Keratinocyte (primary cell): ENCODE measurements at places on chromosomes 16 and 17.

DNA sequence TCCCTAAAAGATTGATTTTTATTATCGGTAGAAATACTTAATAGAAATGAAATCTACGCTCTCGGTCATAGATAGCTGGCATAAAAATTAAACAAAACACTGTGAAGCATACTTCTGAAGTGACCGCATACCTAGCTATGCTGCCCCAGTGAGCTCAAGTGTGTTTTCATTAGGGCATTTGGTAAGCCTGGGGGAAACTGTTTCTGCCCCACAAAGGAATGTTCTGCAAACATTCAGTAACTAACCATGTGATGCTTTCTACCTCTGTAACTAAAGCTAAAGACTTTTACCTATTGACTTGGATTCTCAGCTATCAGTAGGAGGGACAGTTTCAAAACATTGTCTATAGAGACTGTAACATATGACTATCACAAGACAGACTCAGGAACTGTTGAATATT, 93.5 kb upstream of the HSBP1 start:
- DNase-seq: no peak

- DNase-seq: no peak
Measured at GRCh38 chr16:89826531-89827382, 1.5 kb upstream of the SPIRE2 start.

- DNase-seq: no peak
Measured at GRCh38 chr17:77404812-77405581, 264.2 kb downstream of the SEC14L1 start.

GRCh38 chr16:14232106-14232864, 161.2 kb downstream of the MRTFB start:
- DNase-seq: no peak

- DNase-seq: no peak
Measured at GRCh38 chr17:70906808-70907207, 737.5 kb downstream of the KCNJ2 start.

- no peak for DNase-seq
Measured at GRCh38 chr17:10420811-10421210, 939 bp downstream of the MYH8 start.

DNA sequence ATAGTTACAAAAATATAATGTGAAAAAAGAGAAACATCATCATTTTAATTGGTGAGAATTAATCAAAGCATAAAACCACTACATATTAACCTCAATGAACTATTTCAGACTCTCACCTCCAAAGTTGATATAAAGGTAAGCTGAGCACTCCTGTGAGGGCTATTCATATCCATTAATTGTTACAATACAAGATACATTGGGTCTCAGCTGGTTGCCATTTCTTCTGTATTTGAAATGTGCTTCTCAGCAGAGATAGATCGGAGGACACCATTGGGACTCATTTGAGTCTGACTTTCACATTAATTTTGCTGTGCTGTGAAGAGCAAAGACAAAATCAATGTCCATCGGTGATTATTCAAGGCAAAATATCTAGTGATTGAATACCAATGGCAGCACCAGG, 459.5 kb upstream of the GOT2 start:
- DNase-seq: no peak

DNA sequence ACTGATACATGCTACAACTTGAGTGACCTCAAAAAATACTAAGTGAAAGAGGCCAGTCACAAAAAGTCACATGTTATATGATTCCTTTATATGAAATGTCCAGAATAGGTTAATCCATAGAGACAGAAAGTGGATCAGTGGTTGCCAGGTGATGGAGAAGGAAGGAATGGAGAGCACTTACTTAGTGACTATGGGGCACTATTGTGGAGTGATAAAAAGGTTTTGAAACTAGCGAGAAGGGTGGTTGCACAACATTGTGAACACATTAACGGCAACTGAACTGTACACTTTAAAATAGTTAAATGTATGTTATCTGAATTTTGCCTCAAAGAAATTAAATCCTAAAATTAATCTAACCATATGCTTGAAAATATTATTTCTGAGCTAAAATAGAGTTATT, 25.9 kb downstream of the AMFR start:
- no peak for DNase-seq

GRCh38 chr16:17606460-17606859, 135.7 kb upstream of the XYLT1 start:
- no peak for DNase-seq

GRCh38 chr16:17277981-17278381, 192.8 kb downstream of the XYLT1 start:
- no peak for DNase-seq

DNA sequence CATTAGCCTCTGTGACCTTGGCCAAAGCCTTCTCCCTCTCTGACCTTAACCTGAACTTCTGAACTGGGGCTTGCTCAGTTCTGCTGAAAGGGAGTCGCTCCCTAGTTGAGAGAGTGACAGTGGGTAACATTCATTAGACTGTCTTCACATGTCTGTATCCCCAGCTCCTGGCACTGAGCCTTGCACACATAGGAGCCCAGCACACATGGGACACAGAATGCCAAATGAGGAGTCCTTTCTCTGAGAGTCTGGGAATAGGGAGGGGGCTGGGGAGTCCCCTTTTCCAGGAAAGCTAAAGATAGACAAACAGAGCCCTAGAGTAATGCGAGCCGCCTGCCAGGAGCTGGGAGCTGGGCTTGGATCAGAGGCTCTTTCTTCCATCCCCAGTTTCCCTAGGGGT, 2.5 kb downstream of the TAC4 start:
- DNase-seq: no peak

GRCh38 chr16:51592535-51593300, 441.6 kb upstream of the SALL1 start:
- no peak for DNase-seq

DNA sequence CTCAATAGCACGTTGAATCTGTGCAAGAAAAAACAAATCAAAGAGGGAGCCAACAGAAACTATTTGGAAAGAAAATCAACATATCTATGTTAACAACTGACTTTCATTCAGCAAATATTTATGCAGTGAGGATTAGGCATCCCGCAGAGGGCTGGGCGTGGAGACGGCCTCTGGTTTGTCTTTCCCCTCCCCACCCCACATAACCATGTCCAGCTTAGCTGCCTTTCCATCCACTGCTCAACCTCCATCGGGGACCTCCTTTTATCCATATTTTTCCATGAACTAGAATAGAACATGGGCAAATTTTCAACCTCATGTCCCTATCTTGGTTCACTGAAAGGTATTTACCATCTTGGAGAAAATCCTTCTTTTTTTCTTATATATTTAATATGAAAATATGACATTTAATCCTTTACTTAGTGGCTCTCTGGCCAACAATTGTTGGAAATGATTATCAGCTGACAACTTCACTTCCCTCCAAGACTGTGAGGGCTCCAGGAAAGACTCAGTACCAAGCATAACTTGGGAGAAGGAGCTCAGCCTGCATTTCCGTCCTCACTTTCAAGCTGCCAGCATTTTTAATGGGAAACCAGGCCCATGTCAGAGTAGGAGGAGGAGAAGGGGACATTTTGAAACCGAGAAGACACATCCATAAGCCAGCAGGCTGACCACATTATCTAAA, 462.6 kb upstream of the MAF start:
- no peak for DNase-seq

GRCh38 chr16:21703589-21704174, 39.9 kb downstream of the OTOA start:
- DNase-seq: no peak

DNA sequence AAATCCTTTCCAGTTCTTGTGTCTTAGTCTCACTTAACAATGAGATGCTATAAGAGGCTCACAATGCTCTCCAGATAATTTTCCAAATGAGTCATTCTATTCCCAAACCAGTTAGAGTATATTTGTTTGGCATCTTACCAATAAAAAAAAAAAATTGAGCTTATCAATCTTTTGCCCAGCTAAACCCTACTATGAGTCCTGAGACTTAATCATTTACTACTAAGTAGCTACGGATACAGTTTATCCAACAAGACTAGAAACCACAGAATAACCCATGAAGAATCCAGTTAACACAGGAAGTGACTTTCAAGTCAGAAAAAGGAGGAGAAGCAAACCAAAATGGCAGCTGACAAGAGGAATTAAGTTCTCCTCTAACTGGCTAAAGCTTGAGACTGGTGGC, 330.3 kb upstream of the XYLT1 start:
- DNase-seq: no peak

GRCh38 chr16:11004973-11005610, 60.7 kb downstream of the CLEC16A start:
- no peak for DNase-seq

- no peak for DNase-seq
Measured at GRCh38 chr17:74502861-74503260, 28.4 kb downstream of the CD300LB start.

DNA sequence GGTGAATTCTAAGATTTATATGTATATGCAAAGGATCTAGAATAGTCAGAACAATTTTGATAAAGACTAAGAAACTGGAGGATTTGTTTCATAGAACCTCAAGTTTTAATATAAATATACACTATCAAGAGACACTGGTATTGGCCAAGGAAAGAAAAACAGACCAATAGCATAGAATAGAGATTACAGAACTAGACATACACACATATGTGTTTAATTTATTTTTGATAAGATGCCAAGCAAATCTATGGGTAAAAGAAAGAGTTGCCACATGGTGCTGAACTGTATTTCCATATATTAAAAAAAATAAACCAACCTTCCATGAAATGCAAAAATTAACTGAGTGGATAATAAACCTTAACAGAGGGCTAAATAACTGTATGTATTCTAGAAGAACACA, 27.9 kb upstream of the LRRC37A3 start:
- DNase-seq: no peak

DNA sequence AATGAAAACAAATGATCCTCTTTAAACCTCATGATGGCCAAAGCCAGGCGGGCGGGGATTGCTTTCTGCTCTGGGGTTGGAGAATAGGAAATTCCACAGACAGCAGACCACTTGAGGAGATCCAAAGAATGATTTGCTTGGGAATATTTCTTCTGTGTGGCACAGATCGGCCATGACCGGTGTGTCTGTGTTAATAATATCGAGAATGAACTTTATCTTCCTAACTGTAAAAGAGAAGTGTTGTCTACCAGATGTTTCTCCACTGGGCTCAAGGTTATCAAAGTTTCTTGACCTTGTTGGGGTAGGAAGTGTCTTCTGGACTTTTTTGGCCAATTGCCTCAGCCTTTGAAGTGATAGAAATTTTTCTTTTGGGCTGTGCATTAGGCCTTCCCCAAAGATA, 186.6 kb upstream of the ZFHX3 start:
- no peak for DNase-seq

- no peak for DNase-seq
Measured at GRCh38 chr17:70310221-70310672, 140.9 kb downstream of the KCNJ2 start.

GRCh38 chr17:21200590-21201297, 13.2 kb downstream of the TMEM11 start:
- no peak for DNase-seq

- DNase-seq: no peak
Measured at GRCh38 chr17:13917634-13918033, 151.7 kb upstream of the COX10 start.

DNA sequence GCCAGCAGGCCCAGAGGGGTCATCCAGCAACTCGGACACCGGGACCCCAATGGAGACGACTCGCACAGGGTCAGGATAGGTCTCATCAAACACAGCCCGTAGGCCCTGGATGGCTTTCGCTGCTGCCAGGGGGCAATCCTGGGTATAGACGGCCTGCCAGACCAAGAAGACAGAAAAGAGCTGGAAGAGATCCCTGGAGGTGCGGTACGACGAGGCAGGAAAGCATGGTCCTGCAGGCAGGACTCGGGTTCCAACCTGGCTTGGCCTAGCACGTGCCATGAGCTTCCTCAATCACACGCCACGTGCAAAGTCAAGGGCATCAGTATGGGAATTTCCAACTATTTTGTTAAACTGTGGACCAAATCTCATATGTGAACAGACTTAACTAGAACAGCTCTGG, 6.3 kb upstream of the EXOSC6 start:
- DNase-seq: no peak

DNA sequence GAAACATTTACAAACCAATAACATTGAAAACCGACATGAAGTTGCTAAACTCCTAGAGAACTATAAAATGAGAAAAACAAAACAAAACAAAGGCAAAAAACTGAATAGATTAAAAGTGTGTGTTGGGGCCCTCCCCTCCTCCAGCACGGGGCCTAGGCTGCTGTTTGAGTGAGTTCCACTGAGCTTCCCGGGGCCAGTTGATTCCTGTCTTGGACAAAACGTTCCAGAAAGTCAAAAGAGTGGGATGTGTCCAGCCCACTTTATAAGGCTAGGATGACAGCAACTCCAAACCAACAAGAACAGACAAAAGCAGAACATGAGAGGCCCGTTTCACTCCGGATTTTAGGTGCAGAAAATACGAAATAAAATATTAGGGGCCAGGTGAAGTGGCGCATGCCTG, 11.6 kb upstream of the CSNK1D start:
- DNase-seq: no peak

DNA sequence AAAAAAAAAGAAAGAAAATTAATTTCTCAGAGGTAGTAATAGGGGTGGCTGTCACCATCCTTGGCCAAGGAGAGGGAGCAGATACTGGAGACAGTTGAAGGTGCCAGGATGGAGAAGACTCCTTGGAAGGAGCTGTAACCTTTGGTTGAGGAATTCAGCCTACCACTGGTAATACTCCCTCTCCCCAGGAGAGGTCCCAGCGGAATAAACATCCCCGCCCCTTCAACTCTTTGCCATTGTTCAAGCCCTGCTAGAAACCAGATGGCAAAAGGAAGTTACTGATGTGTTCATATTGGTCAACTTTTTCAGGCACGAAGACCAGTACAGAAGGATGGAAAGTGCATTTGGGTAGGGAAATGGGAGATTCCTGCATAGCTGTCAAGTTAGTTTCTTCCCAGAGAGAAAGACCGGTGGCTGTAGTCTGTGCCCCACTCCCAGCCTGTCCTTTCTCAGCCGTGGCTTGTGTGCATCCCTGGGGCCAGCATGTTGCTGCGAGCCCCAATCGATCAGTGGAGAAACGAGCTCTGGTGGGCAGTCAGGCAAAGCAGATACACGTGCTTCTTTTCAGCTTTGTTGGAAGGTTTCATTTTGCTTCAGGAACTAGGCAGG, 612.1 kb downstream of the MAF start:
- no peak for DNase-seq

GRCh38 chr16:50602531-50603205, 54.5 kb downstream of the NKD1 start:
- DNase-seq: no peak

- DNase-seq: no peak
Measured at GRCh38 chr17:17179371-17179827, 26.7 kb downstream of the PLD6 start.

- DNase-seq: no peak
Measured at GRCh38 chr16:2768403-2769089, 8.5 kb downstream of the ELOB start.

- no peak for DNase-seq
Measured at GRCh38 chr16:86052115-86052670, 153.2 kb downstream of the IRF8 start.

GRCh38 chr17:39115135-39115534, 36.3 kb downstream of the PLXDC1 start:
- no peak for DNase-seq

DNA sequence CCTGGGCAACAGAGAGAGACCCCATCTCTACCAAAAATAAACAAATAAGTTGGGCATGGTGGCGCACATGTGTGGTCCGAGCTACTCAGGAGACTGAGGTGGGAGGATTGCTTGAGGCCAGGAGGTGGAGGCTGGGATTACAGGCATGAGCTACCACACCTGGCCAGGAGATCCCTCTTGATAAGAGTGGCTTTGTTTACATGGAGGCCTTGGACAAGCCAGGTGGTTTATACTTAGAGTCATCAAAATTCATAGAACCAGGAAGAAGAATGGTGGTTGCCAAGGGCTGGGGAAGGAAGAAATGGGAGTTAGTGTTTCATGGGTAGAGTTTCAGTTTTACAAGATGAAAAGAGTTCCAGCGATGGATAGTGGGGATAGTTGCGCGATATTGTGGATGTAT, 8.8 kb upstream of the ZFP1 start:
- DNase-seq: no peak

- DNase-seq: no peak
Measured at GRCh38 chr17:16417896-16418684, 2.7 kb downstream of the TRPV2 start.
